ENCODE measurements at places on chromosomes 5 and 9. TPM values are rescaled to one million over a fixed set of nuclear protein-coding genes. Genes with fewer than 3 reads are reported as not detected.

SV2C gene
- total RNA-seq: not detected

GMCL2 gene
- total RNA-seq: not detected

GRIN1 gene
- total RNA-seq: not detected

PCDHGA7 gene
- 0.11 TPM for total RNA-seq

PTGDS gene
- not detected for total RNA-seq

IGFBPL1 gene
- total RNA-seq: not detected

DNA sequence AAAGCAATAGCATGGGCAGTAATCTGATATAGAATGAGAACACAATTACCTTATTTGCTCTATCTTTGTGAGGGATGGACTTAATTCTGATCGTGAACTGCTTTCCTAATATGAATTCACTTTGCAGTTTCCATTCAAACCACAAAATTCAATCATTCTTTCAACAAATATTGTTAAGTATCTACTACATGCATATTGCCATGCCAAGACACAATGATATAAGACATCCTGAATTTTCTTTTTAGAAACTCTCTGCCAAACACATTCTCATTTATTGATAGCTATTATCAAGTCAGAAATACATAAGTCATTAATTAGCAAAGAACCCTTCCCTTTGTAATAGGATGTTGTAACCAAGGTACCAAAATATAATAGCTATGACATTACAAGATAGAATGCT lies 121.6 kb upstream of the TARS1 start:
- no peak for DNase-seq

GRCh38 chr5:108634010-108634616 lies 113.6 kb upstream of the FER start:
- no peak for DNase-seq

DNA sequence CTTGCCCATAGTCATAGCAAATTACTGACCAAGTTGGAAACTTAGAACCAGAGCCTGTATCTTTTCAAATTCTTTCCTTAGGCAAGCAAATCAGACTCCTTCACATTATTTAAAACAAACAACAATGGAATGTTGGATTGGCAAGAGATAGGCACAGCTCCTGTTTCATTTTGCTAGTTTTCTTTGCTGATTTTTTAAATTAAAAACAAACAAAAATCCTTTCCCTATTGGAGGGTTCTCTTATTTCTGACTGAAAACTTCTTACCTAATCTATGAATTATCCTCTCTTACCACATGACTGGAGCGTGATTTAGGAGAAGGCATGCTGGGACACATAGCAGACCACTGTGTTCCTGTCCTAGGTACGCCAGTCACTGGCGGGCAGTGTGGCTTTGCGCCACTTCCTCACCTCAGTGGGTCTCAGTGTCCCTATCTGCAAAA lies 63.0 kb downstream of the TTC39B start:
- DNase-seq: no peak
